ENCODE measurements at places on chromosomes 6 and 20. TPM values are rescaled to one million over a fixed set of nuclear protein-coding genes. Genes with fewer than 3 reads are reported as not detected.

Gene SFTA2
- polyA plus RNA-seq: 0.16 TPM

Gene ZDHHC14
- polyA plus RNA-seq: 14.3 TPM

Gene LPIN3
- polyA plus RNA-seq: 12.0 TPM

Gene SIRPB2
- polyA plus RNA-seq: 0.41 TPM

Gene C6orf15
- polyA plus RNA-seq: 0.19 TPM

Gene MCM3
- 83.1 TPM for polyA plus RNA-seq

Gene PTCRA
- polyA plus RNA-seq: not detected

Gene TTBK1
- 0.20 TPM for polyA plus RNA-seq

Gene CLVS2
- polyA plus RNA-seq: 0.14 TPM

Gene SIM1
- 24.9 TPM for polyA plus RNA-seq

Gene TENT5A
- polyA plus RNA-seq: 6.7 TPM

Gene LPA
- 0.30 TPM for polyA plus RNA-seq

Gene HLA-DPA1
- polyA plus RNA-seq: 17.1 TPM

Gene RNF144B
- 1.7 TPM for polyA plus RNA-seq

Gene CMTR1
- 45.7 TPM for polyA plus RNA-seq

Gene SAMD3
- polyA plus RNA-seq: 1.1 TPM

Gene CCN2
- polyA plus RNA-seq: 241 TPM

Gene CAGE1
- polyA plus RNA-seq: 0.17 TPM

Gene LRRC73
- 0.89 TPM for polyA plus RNA-seq

Gene TREML4
- not detected for polyA plus RNA-seq
